ENCODE measurements at places on chromosomes 6 and 20. TPM values are rescaled to one million over a fixed set of nuclear protein-coding genes. Genes with fewer than 3 reads are reported as not detected.

- peak; percentile 11 for DNase-seq
- H3K4me3 ChIP-seq: no peak overlapping the region
- peaks cover 16% of the 10 kb centered on the region for H3K4me1 ChIP-seq
Measured at GRCh38 chr6:133854364-133855275, 34.3 kb upstream of the TCF21 start.

- peaks cover 18% of the 10 kb centered on the region for H3K4me1 ChIP-seq
- peak overlapping the region; percentile 39 for H3K4me3 ChIP-seq
- peaks cover 64% of the 10 kb centered on the region for H3K27me3 ChIP-seq
- H3K27ac ChIP-seq: no peak overlapping the region
Measured at GRCh38 chr6:10426781-10427279, 12.0 kb upstream of the TFAP2A start.

GRCh38 chr20:36175475-36175995 is 21.0 kb downstream of the EPB41L1 start:
- no peaks in the 10 kb centered on the region for H3K27me3 ChIP-seq
- DNase-seq: no peak
- H3K36me3 ChIP-seq: no peaks in the 10 kb centered on the region
- H3K27ac ChIP-seq: no peak overlapping the region

- H3K4me3 ChIP-seq: no peak overlapping the region
- H3K36me3 ChIP-seq: no peaks in the 10 kb centered on the region
- peak overlapping the region; percentile 59 for H3K27ac ChIP-seq
Measured at GRCh38 chr6:33840048-33840926, 36.5 kb upstream of the MLN start.

DNA sequence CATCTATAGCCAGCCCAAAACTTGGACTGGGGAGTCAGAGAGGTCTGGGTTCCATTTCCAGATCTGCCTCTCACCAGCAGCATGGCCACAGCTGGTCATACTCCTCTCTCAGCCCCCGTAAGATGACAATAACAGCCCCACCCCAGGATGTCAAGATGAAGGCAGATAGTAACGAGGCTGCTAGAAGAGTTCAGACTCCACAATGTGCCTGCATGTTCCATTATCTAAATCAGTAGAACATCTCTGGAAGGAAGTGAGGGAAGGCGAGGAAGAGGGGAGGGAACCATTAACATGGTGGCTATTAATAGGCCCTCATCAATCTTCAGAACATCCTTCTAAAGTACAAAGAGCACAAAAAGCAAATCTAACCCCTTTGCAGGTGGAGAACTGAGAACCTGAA is 98.0 kb upstream of the KCNG1 start:
- no peaks in the 10 kb centered on the region for H3K36me3 ChIP-seq
- H3K4me3 ChIP-seq: no peak overlapping the region
- peaks cover 23% of the 10 kb centered on the region for H3K27me3 ChIP-seq
- H3K4me1 ChIP-seq: peaks cover 19% of the 10 kb centered on the region

- DNase-seq: no peak
- no peak overlapping the region for H3K27ac ChIP-seq
- H3K4me3 ChIP-seq: no peak overlapping the region
- peaks cover 9% of the 10 kb centered on the region for H3K27me3 ChIP-seq
- no peaks in the 10 kb centered on the region for H3K36me3 ChIP-seq
Measured at GRCh38 chr20:1874450-1875182, 20.6 kb upstream of the SIRPA start.

DNA sequence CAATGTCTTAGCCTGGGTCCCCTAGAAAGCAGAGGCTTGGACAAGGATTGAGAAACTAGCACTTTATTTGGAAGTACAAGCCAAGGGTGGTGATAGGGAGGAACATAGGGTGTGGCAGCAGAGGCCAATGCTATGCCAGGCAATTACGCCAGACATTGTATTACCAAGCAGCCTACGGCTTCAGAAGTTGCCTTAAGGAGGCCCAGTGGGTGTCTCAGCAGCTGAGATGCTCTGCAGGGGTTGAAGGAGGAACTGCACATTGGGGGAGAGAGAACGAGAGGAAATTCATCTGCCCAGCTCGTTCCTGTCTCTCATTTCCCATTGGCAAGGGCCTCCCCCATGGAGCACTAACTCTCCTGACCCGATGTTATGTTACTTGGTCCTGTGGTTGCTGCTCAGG is 859 bp downstream of the C20orf202 start:
- H3K4me1 ChIP-seq: peaks cover 2% of the 10 kb centered on the region
- DNase-seq: no peak
- H3K36me3 ChIP-seq: no peaks in the 10 kb centered on the region
- no peak overlapping the region for H3K4me3 ChIP-seq

DNA sequence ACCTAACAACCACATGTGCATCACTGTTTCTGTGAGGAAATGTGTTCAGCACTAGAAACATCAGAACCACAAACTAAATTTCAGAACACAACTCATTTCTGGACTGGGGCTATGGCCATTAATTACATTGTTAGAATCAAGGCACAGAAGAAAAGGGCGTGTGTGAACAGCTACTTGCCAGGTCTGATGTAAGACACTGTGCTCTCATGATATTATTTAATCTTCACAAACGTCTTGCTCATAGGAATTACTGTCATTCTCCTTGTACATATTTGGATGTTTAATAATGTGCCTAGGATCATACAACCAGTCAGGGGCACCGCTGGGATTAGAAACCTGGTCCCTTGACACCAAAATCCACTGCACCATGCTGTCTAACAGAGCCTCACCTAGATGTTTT is 14.8 kb downstream of the ADGRF1 start:
- H3K27ac ChIP-seq: no peak overlapping the region
- no peaks in the 10 kb centered on the region for H3K36me3 ChIP-seq
- no peak for DNase-seq
- H3K4me3 ChIP-seq: no peak overlapping the region
- H3K27me3 ChIP-seq: peaks cover 2% of the 10 kb centered on the region
- no peaks in the 10 kb centered on the region for H3K4me1 ChIP-seq

DNA sequence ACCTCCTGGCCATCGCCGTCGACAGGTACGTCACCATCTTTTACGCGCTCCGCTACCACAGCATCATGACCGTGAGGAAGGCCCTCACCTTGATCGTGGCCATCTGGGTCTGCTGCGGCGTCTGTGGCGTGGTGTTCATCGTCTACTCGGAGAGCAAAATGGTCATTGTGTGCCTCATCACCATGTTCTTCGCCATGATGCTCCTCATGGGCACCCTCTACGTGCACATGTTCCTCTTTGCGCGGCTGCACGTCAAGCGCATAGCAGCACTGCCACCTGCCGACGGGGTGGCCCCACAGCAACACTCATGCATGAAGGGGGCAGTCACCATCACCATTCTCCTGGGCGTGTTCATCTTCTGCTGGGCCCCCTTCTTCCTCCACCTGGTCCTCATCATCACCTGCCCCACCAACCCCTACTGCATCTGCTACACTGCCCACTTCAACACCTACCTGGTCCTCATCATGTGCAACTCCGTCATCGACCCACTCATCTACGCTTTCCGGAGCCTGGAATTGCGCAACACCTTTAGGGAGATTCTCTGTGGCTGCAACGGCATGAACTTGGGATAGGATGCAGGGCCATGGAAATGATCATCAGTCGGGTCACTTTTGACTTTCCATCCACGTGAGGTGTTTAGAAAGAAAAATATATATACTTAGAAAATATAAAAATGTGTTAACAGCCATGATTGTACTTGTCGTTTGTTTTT is 868 bp downstream of the MC3R start:
- peak; percentile 50 for DNase-seq
- H3K36me3 ChIP-seq: no peaks in the 10 kb centered on the region
- no peaks in the 10 kb centered on the region for H3K4me1 ChIP-seq
- no peak overlapping the region for H3K4me3 ChIP-seq
- H3K27ac ChIP-seq: no peak overlapping the region

GRCh38 chr20:920311-920710 is 4.2 kb upstream of the ANGPT4 start:
- H3K36me3 ChIP-seq: no peaks in the 10 kb centered on the region
- peaks cover 7% of the 10 kb centered on the region for H3K27me3 ChIP-seq
- H3K4me3 ChIP-seq: no peak overlapping the region
- DNase-seq: no peak
- no peak overlapping the region for H3K27ac ChIP-seq

DNA sequence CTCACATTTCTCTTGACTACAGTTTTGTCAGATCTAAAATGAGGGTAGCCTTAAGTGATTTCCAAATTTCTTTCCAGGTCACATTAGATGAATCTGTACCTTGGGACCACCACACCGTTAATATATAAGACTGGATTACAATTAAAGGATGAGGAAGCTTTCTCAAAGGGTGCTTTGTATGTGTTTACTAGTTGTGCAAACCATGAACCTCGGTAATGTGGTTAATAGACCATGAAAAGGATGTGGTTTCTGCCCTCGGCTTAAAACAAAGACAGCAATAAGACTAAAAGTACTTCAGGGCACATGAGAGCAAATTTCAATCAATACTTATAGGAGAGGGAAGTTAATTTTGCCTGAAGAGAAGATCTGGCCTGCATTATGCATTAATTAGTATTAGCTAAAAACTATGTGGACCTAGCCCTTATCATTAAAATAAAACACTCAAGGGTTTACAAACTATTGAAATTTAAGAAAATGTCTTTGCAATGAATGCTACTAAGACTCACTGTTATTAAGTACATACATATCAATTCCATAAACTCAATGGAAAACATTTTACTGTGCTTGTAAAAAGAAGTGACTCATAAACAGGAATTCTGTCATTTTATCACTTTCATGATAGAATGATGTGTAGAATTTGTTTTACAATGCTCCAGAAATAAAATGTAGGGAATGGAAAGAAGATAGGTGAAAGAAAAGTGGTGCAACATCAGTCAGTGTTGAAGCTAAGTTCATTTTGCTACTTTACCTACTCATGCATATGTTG is 936 bp upstream of the TMX4 start:
- H3K4me3 ChIP-seq: peak overlapping the region; percentile 80
- no peaks in the 10 kb centered on the region for H3K27me3 ChIP-seq
- no peak overlapping the region for H3K27ac ChIP-seq
- no peak for DNase-seq
- H3K4me1 ChIP-seq: peaks cover 22% of the 10 kb centered on the region
- H3K36me3 ChIP-seq: no peaks in the 10 kb centered on the region

- no peaks in the 10 kb centered on the region for H3K4me1 ChIP-seq
- no peak overlapping the region for H3K27ac ChIP-seq
- DNase-seq: no peak
- no peaks in the 10 kb centered on the region for H3K27me3 ChIP-seq
- no peaks in the 10 kb centered on the region for H3K36me3 ChIP-seq
Measured at GRCh38 chr20:22807646-22808244, 223.4 kb upstream of the FOXA2 start.

DNA sequence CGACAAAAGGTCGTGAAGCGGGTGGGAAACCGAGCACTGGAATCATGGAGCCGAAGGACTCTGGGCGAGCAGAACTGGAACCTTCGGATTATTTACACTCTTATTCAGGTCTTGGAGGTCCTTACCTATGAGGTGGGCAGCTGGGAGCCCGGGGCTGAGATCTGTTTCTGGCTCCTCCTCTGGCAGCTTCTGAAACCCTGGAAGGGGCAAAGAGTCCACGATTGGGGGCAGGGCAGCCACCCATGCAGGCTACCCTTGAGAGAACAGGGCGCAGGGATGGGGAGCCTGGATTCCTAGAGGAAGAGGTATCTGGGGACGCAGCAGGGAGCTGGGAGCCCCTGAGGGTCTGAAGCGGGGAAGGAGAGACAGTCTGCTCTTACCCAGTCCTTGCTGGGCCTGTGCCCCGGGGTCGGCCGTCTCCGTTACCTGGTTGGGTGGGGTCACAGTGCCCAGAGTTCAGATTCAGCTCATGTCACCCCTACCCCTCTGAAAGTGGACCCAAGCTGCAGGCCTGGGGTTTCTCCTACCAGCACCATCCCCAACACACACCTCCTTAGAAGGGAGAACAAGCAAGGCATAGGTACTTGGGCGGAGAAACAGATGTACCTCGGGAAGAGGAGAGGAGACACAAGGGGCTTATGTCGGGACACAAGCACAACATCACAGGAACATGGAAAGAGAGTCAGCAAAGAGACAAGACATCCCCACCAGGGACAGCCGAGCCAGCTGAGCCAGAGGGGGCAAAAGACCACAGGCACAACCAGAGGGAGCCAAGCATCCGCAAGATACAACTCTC is 592 bp downstream of the LTB start:
- peak overlapping the region; percentile 97 for H3K4me3 ChIP-seq
- peak; percentile 39 for DNase-seq
- H3K27me3 ChIP-seq: no peaks in the 10 kb centered on the region
- H3K4me1 ChIP-seq: peaks cover 52% of the 10 kb centered on the region
- H3K36me3 ChIP-seq: peaks cover 42% of the 10 kb centered on the region

DNA sequence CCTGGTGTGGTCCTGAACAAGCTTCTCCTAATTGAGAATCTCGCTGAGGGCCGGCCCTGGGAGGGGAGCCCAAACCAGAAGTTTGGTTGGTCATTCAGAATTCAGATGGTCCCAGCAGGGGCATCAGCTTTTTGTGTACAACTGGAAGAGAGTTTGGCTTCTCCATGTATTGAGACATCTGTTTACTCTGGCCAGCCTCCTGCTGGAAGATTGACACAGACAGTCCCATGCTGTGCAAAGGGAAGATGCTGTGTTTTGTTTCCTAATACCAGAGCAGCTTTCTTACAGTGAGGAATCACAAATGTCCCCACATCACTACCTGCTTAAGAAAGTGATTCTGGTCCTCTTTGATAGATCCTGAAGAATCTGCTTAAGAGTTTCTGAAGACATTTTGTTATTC is 97.8 kb downstream of the PLEKHG1 start:
- no peaks in the 10 kb centered on the region for H3K36me3 ChIP-seq
- peaks cover 6% of the 10 kb centered on the region for H3K4me1 ChIP-seq

Gene WFDC5
- total RNA-seq: not detected

Gene RAD21L1
- not detected for total RNA-seq

Gene NOX3
- total RNA-seq: not detected

Gene OR2B6
- total RNA-seq: not detected

Gene C6orf118
- total RNA-seq: not detected

Gene LRFN2
- total RNA-seq: not detected

Gene DOK5
- 0.53 TPM for total RNA-seq
